ENCODE measurements at places on chromosomes 13 and 19.

DNA sequence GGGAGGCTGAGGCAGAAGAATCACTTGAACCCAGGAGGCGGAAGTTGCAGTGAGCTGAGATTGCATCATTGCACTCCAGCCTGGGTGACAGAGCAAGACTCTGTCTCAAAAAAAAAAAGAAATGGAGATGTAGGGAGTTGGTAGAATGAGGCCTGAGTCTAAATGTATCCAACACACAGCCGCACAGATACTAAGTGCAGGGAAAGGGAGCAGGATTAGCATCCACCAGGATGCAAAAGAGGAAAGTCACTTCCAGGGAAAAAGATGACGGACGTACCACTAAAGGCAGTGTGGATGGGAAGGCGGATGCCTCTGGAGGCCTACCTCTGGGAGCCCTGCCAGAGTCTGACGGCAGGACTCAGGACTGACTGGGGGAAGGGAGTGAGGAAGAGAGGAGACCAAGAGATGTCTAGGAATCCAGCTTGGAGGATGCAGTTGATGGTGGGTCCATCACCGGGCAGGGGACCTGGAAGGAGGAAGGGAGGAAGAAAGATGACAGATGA lies 6.8 kb downstream of the FAM98C start:
- DNase-seq, result peak; percentile 57

GRCh38 chr13:23903906-23904280 lies 6.6 kb upstream of the C1QTNF9B start:
- DNase-seq, result no peak

- no peak for DNase-seq
Observed at GRCh38 chr13:29758531-29759114, 91.8 kb downstream of the UBL3 start.

DNA sequence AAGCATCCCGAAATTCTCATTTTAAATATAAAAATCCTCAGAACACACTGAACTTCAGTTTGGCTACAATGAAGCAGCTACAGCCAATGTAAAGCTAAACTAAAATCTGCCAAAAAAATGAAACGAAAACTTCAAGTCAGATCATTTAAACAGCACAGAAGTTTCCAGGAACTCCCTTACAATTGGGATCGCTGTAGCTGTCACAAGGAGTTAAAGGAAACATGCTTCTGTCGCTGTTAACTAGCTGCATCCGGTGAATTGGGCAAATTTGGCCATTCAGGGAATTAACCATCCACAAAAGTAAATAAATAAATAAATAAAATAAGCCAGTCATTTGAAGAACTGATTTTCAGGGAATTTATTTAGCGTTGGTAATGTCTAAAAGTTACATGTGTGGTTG lies 77.0 kb upstream of the PEG3 start:
- DNase-seq, result no peak

- DNase-seq, result no peak
Observed at GRCh38 chr13:62633448-62633847, 1217.8 kb upstream of the PCDH20 start.

DNA sequence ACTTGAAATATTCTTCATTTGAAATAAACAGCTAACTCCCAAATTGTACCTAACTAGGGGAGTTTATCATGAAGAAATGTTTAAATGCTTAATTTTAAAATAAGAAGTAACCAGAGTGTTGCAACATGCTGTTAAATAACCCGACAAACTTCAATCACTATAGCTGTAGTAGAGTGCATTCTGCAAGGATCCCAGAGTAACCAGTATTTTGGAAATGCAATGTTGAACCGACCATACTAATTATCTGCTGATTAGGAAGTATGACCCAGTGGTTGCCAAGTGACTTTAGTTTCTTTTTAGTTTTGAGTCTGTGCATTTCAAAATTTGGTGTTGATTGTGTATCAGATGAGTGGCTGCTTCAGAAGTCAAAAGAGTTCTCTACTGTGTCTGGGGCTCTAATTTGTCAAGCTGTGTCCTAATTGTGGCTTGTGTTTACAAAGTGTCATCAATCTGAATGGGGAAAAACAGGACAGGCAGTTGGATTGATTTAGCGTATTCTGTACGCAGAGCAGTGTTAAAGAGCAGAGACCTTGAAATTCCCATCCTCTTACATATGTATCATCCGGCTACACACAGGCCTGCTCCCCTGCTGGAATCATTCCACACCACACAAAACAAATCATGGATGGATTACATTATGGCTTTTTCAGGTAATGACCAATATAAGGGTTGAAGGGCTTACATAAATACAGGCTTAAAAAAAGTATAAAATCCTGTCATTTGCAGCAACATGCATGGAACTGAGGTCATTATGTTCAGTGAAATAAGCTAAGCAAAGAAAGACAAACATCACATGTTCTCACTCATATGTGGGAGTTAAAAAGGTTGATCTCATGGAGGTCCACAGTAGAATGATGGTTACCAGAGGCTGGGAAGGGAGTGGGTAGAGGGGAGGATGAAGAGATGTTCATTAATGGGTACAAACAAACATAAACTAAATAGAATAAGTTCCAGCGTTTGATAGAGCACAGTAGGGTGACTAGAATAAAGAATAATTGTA lies 351.5 kb downstream of the KLF12 start:
- DNase-seq, result no peak

DNA sequence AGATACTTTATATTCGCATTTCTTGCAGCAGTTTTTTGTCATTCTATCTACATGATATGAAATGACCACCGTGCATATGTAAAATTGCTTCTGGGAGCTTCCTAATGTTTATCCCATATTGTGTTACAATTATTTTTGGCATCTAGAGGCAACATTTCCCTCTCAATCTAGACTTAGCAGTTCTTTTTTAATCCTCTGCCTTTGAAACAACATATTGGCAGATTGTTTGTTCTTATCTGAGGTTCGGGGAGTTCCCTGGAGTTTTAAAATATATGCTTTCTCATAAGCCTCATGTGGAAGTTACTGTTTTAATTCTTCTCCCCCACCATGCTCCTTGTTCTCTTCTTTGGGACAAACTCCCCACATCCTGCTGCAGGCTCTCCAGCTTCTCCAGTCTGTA lies 130.1 kb upstream of the SLC10A2 start:
- DNase-seq, result no peak

DNA sequence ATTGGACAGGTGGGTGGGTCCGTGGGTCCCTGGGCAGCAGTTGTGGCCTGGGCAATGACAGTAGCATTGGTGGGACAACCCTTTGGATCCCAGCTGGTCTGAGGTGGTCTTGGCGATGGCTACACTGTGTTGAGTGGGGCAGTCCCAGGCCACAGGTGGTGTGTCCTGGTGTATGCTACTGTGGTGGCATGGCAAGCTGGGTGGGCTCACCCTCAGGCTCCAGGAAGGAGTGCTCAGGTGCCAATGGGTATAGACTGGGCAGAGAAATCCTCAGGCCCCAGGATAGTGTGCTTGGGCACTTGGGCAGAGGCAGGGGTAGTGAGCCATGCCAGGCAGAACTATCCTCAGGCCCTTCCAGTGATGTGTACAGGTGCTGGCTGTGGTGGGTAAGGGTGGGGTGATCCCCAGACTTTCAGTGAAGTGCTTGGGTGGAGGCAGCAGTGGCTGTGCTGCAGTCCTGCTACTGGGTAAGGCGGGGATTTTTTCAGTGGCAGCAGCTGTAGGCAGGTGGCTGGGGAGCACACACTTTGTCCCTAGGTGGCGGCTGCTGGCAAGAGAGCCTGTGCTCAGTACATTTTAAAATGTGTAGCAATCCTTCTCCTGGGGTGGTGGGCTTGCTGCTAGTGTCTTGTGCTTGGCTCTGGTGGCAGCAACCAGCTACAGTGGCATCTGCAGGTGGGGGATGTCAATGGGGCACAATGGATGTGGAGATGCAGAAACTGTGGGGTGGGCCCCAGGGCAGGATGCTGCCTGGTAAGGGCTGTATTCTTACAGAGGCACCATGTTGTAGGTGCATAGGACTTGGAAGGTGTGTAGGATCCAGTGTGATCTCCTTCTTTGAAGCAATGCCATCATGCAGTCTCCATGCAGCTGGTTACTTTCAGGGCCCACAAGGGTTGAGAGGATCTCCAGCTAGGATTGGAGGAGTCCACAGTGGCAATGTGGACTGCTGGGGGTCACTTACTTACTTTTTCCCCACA lies 64.9 kb downstream of the DNAJC3 start:
- DNase-seq, result no peak

GRCh38 chr13:51913421-51914136 lies 51.8 kb downstream of the CCDC70 start:
- peak; percentile 7 for DNase-seq

DNA sequence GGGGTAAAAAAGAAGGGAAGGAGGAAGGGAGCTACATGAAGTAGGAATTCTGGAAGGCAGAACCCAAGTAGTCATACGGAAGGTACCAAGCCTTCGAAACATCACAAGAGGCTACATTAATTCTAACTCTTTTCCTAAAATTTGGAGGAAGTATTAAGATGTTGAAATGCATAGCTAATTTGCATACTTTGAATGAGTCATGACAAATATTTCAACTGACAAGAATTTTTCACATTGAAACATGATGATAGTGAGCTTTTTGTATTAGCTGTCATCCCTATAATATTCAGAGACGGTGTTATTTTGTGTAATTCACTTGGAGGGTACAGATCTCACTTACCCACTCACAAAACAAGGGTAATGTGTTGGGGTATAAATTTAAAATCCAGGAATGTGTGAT lies 9.1 kb upstream of the ACOD1 start:
- DNase-seq, result peak; percentile 75

- DNase-seq, result no peak
Observed at GRCh38 chr13:66208589-66208988, 1021.5 kb downstream of the PCDH9 start.

DNA sequence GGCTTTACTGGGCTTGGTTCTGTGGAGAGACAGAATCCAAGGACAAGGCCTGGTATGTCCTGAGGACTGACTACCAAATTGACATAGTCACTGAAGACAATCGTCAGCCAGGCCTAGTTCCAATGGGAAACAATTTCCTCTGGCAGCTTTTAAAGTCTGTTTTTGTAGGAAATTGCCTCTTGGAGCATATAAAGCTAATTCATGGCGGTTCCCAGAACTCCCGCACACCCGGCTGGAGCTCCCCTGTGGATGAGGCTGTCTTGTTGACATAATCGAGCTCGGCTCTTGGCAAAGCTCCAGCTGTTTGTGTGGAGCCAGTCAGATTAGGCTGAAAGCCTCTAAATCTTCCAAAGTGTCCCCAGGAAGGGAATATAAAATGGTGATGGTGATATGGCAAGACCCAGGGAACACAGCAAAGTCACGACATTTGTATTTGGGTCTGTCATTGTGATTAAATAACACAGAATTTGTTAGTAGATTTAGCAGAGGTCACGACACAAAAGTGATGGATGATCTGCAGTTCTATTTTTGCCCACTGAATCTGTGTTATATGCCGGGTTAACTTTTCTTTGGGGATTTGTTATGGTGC lies 395.0 kb downstream of the PCDH9 start:
- peak; percentile 41 for DNase-seq

- DNase-seq, result no peak
Observed at GRCh38 chr13:101298517-101298916, 117.8 kb downstream of the NALCN start.

DNA sequence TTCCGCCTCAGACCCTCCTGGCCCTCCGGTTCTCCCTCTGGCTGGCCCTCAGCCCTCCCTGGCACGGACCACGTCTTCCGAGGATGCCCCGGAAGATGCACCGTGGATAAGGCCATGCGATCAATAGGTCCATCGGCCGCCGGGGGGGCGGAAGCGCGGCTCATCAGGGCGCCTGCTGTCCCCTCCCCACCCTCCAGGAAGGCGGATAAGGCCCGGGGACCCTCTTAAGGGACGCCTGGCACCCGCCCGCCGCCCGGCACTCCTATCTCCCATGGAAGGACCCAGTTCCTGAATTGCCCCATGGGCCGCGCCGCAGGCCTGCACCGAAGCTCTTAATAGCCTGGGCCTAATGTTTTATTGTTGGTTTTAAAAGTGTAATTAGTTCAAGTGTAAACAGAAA lies 46.2 kb upstream of the TCF3 start:
- no peak for DNase-seq

GRCh38 chr19:7705387-7706187 lies 3.7 kb upstream of the FCER2 start:
- no peak for DNase-seq

- no peak for DNase-seq
Observed at GRCh38 chr13:77099415-77099814, 72.5 kb upstream of the FBXL3 start.

GRCh38 chr19:31139871-31140505 lies 209.2 kb downstream of the TSHZ3 start:
- peak; percentile 94 for DNase-seq

GRCh38 chr19:43589678-43590077 lies 6.3 kb downstream of the IRGQ start:
- no peak for DNase-seq

GRCh38 chr19:33447336-33448158 lies 74.0 kb downstream of the CEBPG start:
- no peak for DNase-seq

- no peak for DNase-seq
Observed at GRCh38 chr13:61664801-61665705, 249.4 kb upstream of the PCDH20 start.

DNA sequence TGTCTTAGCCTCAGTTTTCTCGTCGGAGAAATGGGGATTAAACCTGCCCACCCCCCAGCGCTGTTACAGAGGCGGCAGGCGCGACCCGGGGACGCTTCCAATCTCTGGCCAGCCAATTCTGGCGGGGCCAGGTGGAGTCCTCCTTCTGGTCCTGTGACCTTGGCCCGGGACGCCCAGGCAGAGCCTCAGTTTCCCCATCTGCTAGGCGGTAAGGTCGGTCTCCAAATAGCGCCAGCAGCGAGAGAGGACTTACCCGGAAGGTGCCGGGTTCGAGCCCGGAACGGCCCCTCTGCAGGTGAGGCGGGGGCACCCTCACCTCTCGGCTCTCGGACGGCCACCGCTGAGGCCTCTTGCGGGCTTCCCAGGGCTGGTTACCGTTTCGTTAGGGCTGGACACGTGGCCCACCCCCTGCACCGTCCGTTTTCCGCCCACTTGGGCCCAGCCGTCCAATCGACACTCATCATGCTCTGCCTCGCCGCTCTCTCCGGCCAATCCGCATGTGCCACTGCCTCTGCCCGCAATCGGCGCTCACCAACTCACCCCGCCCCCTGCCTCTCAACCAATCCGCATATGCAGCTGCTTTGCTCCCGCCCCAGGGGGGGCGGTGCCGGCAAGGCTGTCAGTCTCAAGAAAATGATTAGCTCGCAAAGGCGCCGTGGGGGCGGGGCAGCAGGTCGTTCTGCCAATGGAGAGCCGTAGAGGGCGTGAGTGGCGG lies at the start of gene ISOC2:
ISOC2 (minus strand) TSS at position 384 of the 715 bp plus-strand sequence. CDS start 5,156 bp downstream, outside the sequence.
- peak; percentile 100 for DNase-seq

DNA sequence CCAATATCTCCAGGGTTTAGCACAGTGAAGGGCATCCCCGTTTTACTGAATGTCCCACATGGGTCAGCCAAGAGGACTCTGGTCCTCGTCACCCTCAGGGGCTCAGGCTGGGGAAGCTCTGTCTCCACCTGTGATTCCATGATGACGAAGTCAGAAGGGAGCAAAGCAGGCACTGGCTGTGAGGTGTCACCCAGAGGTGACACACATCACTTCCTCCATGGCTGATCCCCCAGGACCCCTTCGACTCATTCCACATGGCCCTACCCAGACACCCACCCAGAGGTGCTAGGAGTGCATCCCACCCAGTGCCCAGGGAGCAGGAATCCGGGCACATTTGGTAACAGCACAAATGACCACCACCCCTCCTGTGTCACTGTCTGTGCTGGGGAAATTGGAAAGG lies 145.2 kb upstream of the VSTM2B start:
- no peak for DNase-seq

GRCh38 chr13:30510811-30511371 lies 45.2 kb upstream of the HMGB1 start:
- DNase-seq, result no peak

Measured in fibroblast of skin of scalp (primary cell).